ENCODE measurements at places on chromosomes 6 and 20.

- DNase-seq = no peak
Observed at GRCh38 chr6:37048851-37049757, 43.6 kb downstream of the FGD2 start.

DNA sequence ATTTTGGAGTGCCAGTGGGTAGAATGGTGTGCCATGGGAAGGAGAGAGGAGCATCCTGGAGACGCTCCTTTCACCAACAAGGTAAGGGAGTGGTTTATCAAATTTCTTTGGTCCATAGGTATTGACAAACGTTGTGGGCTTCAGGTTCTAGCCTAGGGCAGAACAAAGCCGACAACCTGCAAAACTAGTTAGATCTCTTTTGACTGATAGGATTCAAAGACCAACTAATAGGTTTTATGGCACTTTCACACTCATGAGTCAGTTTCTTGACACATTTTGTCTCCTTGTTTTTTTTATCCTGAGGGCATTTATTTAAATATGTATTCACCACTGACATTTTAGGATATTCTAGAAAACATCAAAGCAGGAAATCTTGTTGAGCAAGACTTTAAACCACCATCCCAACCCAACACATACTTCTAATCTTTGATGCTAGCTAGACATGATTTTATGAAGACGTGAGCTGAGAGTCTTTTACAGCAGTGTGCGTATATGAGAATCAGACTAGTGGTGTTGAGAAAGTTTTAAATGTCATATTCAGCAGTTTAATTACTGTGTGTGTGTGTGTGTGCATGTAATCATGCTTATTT is 370.4 kb upstream of the HSF2 start:
- DNase-seq = no peak

DNA sequence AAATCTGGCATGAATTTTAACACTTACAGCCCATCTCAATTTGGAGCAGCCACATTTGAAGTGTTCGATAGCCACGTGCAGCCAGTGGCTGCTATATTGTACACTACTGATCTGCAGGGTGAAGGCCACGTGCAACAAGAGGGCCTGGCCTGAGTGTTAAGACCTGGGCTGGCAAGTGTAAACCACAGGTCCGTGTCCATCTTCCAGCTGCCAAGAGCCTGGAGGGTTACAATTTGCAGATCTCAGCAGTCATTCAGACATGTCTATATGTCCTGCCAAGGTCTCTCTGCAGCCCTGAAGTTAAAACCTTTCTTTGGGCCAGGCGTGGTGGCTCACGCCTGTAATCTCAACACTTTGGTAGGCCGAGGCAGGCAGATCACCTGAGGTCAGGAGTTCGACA is 14.1 kb downstream of the SGK2 start:
- no peak for DNase-seq

DNA sequence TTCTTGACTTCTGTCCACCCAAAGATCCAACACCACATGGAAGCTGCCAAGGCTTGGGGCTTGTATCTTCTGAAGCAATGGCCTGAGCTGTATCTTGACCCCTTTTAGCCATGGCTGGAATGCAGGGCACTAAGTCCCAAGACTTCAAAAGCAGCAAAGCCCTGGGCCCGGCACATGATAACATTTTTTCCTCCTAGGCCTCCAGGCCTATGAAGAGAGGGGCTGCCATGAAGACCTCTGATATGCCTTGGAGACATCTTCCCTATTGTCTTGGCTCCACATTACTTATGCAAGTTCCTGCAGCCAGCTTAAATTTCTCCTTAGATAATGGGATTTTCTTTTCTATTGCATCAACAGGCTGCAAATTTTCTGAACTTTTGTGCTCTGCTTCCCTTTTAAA is 1252.6 kb upstream of the CITED2 start:
- DNase-seq = no peak

DNA sequence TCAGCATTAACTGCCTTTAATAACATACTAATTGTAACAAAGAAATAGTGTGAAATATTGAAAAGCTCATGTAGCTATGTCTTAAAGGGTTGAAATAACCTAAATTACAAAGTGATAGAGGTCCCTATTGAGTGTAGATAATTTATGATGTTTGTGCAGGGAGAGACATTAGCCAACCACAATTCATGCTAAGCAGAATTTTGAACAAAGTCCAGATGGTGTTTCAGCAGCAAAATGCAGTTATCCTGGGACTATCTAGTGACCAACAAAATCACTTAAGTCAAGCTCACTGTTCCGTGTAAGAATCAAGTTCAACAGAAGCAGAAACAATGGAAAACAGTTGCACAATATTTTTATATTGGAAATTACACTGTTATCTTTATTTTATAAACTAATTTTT is 218.5 kb downstream of the SIM1 start:
- DNase-seq = no peak

Data from NCI-H1436 (cell line).